Spinal cord (tissue), 10 donors: ENCODE measurements at places on chromosomes 7 and 10. TPM values are rescaled to one million over a fixed set of nuclear protein-coding genes. Genes with fewer than 3 reads are reported as not detected.

Gene PAX2
- total RNA-seq = 1.9 TPM

Gene NME8
- total RNA-seq = 0.59 TPM

Gene RBP3
- not detected for total RNA-seq

Gene CDH23
- 15.6 TPM for total RNA-seq

Gene MYL10
- total RNA-seq = not detected

Gene CCL24
- total RNA-seq = not detected

Gene ACHE
- 14.7 TPM for total RNA-seq

Gene GRID2IP
- total RNA-seq = 0.30 TPM

Gene TWIST1
- total RNA-seq = 19.9 TPM

Gene CUBN
- total RNA-seq = 7.2 TPM

Gene CLDN4
- total RNA-seq = 0.20 TPM

Gene ITIH5
- total RNA-seq = 132 TPM

Gene ANKRD7
- 3.2 TPM for total RNA-seq

Gene ANLN
- 35.5 TPM for total RNA-seq

Gene NXPH1
- total RNA-seq = 60.7 TPM

Gene CLEC2L
- 5.7 TPM for total RNA-seq

Gene CTNNA3
- 63.5 TPM for total RNA-seq

Gene FANK1
- total RNA-seq = 3.7 TPM

Gene OR13A1
- 0.20 TPM for total RNA-seq

Gene ACTL6B
- total RNA-seq = 16.5 TPM

Gene HOXA2
- 8.1 TPM for total RNA-seq

Gene CUTC
- total RNA-seq = 16.3 TPM

Gene ATOH7
- total RNA-seq = not detected

Gene EMX2
- 1.9 TPM for total RNA-seq

Gene VPS50
- 39.5 TPM for total RNA-seq

Gene ZNF804B
- total RNA-seq = 5.5 TPM

Gene TMEM254
- total RNA-seq = 15.6 TPM

Gene PAPOLB
- total RNA-seq = 0.94 TPM

Gene CCDC146
- 19.6 TPM for total RNA-seq

Gene TLX1
- total RNA-seq = not detected

Gene PRSS2
- not detected for total RNA-seq

Gene CDCA7L
- total RNA-seq = 44.1 TPM

Gene VGF
- total RNA-seq = 19.9 TPM

Gene GIMAP5
- total RNA-seq = 20.1 TPM

Gene LMOD2
- not detected for total RNA-seq

Gene TDRD1
- total RNA-seq = 1.1 TPM

Gene HTRA1
- total RNA-seq = 166 TPM

Gene PIK3AP1
- total RNA-seq = 4.3 TPM

Gene LRRD1
- 0.39 TPM for total RNA-seq

Gene FKBP6
- not detected for total RNA-seq

Gene SPDYE16
- total RNA-seq = 0.28 TPM

Gene GFRA1
- 30.5 TPM for total RNA-seq

Gene NRAP
- total RNA-seq = under 0.01 TPM

Gene GRID1
- 7.6 TPM for total RNA-seq

Gene PGAM1
- 217 TPM for total RNA-seq

Gene NAT16
- total RNA-seq = 0.61 TPM

Gene CALHM1
- total RNA-seq = 0.20 TPM

Gene TEX47
- not detected for total RNA-seq

Gene RASA4
- total RNA-seq = 30.9 TPM

Gene DYDC2
- total RNA-seq = 3.1 TPM

Gene TMEM225B
- total RNA-seq = 1.4 TPM

Gene ITPRID1
- total RNA-seq = not detected

Gene FEZF1
- total RNA-seq = not detected
